ENCODE measurements at places on chromosomes 4 and X. TPM values are rescaled to one million over a fixed set of nuclear protein-coding genes. Genes with fewer than 3 reads are reported as not detected.
A peak's percentile ranks its signal among the peaks of the same experiment; 100 is the strongest.

The TECRL gene
- not detected for total RNA-seq

- no peaks in the 10 kb centered on the region for H3K27me3 ChIP-seq
- peak overlapping the region; percentile 82 for H3K27ac ChIP-seq
- H3K36me3 ChIP-seq, result no peaks in the 10 kb centered on the region
- no peaks in the 10 kb centered on the region for H3K4me1 ChIP-seq
- no peak overlapping the region for H3K4me3 ChIP-seq
- peak; percentile 42 for DNase-seq
Measured at GRCh38 chr4:40316333-40316781, 18.8 kb upstream of the CHRNA9 start.

GRCh38 chrX:118723376-118723775 is 4.0 kb upstream of the IL13RA1 start:
- no peak overlapping the region for H3K4me3 ChIP-seq
- H3K4me1 ChIP-seq, result no peaks in the 10 kb centered on the region
- H3K36me3 ChIP-seq, result no peaks in the 10 kb centered on the region
- no peaks in the 10 kb centered on the region for H3K27me3 ChIP-seq
- no peak for DNase-seq

DNA sequence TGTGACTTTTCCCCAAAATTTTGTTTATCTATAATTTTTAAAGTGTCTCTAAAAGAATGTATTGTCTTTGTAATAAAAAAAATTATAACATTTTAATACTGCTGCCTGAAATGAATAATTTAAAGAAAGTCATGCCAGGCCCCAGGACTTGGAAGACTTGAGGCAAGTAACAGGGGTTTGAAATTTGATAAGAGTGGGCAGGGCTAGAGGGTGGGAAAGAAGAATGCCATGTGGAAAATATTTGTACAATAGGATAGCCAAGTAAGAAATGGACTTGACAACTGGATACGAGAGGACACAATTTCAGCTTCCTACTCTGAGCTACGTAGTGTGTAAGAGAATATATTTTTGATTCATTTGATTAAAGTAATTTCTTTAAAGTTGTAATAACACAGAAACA is 36.9 kb upstream of the ANKRD50 start:
- H3K36me3 ChIP-seq, result no peaks in the 10 kb centered on the region
- no peak for DNase-seq
- H3K27ac ChIP-seq, result no peak overlapping the region
- no peaks in the 10 kb centered on the region for H3K4me1 ChIP-seq

GRCh38 chrX:10709276-10709675 is 88.9 kb upstream of the MID1 start:
- no peaks in the 10 kb centered on the region for H3K27me3 ChIP-seq
- no peaks in the 10 kb centered on the region for H3K4me1 ChIP-seq
- H3K4me3 ChIP-seq, result no peak overlapping the region
- H3K36me3 ChIP-seq, result no peaks in the 10 kb centered on the region
- no peak overlapping the region for H3K27ac ChIP-seq
- DNase-seq, result no peak

- H3K36me3 ChIP-seq, result no peaks in the 10 kb centered on the region
- H3K4me1 ChIP-seq, result no peaks in the 10 kb centered on the region
- H3K27me3 ChIP-seq, result no peaks in the 10 kb centered on the region
- no peak overlapping the region for H3K4me3 ChIP-seq
- H3K27ac ChIP-seq, result no peak overlapping the region
Measured at GRCh38 chr4:627347-628125, 2.2 kb downstream of the PDE6B start.

GRCh38 chr4:41307638-41308037 is 50.9 kb downstream of the UCHL1 start:
- no peak for DNase-seq
- H3K4me1 ChIP-seq, result no peaks in the 10 kb centered on the region
- no peaks in the 10 kb centered on the region for H3K36me3 ChIP-seq
- no peak overlapping the region for H3K4me3 ChIP-seq
- H3K27me3 ChIP-seq, result no peaks in the 10 kb centered on the region
